ENCODE measurements at places on chromosomes 3 and 15. TPM values are rescaled to one million over a fixed set of nuclear protein-coding genes. Genes with fewer than 3 reads are reported as not detected.

The ZPLD1 gene
- not detected for polyA plus RNA-seq

The KBTBD13 gene
- not detected for polyA plus RNA-seq

The CIDEC gene
- polyA plus RNA-seq, result 0.24 TPM

The RBP2 gene
- polyA plus RNA-seq, result not detected

The HTR3E gene
- polyA plus RNA-seq, result not detected

The WDR93 gene
- polyA plus RNA-seq, result 0.09 TPM

The THPO gene
- 0.11 TPM for polyA plus RNA-seq
